Mesenchymal stem cell (in vitro differentiated cells and primary cell): ENCODE measurements at places on chromosomes 12 and 14.
A peak's percentile ranks its signal among the peaks of the same experiment; 100 is the strongest.

- DNase-seq: peak; percentile 43
Measured at GRCh38 chr12:45745861-45746277, 16.4 kb downstream of the ARID2 start.

DNA sequence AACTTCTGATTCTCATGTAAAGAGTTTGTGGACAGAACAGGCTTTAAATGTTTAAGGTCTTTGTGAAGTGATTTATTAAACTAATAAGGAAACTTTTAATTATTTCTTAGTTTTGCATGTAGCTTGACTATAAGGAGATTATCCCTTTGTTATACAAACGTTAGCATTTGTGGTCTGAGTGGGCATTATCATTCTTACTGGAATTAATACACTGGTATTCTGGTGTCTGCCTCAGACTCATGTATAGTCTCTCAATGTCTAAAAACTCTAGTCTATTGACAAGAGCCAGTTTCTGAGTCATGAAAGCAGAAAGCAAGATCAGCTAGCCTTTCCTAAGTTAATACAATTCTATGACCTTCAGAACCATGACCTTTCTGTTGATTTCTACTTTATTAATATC lies 51.3 kb downstream of the SOX5 start:
- no peak for DNase-seq

GRCh38 chr14:61452452-61452851 lies 131.1 kb downstream of the PRKCH start:
- DNase-seq: no peak

GRCh38 chr12:85036733-85037132 lies 582 bp downstream of the LRRIQ1 start:
- DNase-seq: no peak

DNA sequence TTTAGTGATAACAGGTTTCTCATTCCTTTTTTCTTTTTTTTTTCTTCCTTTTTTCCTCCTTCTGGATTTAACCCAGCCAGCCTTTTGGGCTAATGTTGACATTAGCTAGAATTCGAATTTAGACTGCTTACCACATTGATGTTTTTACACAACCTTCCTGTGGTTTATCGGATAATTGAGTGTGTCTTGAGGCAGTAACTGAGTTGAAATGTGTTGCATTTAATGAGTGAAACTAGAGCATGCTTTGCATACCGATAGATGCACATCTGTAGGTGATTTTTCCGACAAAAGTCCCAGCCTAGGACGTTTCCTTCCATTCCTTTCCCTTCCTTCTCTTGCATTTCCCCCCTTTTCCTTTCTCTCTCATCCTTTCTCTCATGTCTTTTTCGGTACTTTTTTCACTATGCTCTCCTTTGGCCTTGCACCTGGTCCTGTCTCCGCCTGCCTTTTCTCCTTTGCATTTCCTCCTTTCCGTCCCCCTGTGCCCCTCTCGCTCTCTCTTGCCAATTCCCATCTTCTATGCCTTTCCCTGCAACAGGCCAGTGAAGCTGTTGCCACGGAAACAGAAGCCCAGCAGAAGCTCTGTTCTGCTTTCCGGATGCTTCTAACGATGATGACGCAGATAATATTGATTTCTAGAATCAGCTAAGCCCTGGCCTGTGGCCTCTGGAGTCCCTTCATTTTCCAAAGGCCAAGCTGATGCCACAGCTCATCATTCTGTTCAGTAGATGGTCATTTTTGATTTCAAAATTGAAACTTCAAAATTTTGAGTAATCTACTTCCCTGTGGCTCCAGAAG lies 76.1 kb downstream of the SLC25A47 start:
- DNase-seq: no peak

- no peak for DNase-seq
Measured at GRCh38 chr14:83780321-83780720, 1749.6 kb upstream of the FLRT2 start.

DNA sequence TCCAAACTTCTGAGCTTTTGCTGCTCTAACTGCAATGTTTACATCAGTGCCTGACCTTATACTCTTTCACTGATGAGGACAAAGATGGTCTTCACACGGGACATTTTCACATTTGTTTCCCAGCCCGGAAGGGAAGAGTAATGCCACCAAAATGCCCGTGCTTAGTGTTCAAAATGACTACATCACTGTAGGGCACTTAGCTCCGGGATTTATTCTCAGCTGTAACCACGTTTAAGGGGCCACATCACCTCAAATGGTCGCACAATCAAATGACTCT lies 2.9 kb downstream of the GSG1 start:
- no peak for DNase-seq

- DNase-seq: no peak
Measured at GRCh38 chr12:126700096-126700495, 1566.9 kb upstream of the TMEM132C start.

DNA sequence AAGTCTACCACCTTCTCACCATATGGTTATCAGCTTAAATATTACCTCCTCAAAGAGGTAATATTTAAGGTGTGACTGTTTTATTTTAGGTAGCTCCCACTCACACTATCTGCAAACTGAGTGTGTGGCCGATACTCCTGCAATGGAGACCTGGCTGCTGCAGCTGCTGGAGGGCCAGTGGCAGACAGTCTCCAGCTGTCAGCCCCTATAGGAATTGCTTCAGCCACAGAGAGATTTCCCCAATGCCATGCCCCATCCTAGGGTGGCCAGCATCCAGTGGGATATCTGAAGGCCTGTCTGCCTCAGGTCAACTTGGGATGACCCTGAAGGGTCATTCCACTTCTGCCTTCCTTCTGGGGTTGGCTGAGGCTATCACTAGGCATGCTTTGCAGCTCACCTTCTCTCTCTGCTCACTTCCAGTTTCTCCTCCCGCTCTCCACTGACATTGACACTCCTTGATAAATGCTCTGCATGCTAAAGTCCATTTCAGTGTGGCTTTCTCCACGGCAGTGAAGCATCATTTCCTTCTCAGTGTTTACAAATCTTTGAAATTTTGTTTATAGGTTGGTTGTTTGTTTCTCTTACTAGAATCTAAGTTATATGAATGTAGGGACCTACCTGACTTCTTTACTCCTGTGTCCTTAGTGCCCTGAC lies 90.2 kb upstream of the USP44 start:
- DNase-seq: no peak

DNA sequence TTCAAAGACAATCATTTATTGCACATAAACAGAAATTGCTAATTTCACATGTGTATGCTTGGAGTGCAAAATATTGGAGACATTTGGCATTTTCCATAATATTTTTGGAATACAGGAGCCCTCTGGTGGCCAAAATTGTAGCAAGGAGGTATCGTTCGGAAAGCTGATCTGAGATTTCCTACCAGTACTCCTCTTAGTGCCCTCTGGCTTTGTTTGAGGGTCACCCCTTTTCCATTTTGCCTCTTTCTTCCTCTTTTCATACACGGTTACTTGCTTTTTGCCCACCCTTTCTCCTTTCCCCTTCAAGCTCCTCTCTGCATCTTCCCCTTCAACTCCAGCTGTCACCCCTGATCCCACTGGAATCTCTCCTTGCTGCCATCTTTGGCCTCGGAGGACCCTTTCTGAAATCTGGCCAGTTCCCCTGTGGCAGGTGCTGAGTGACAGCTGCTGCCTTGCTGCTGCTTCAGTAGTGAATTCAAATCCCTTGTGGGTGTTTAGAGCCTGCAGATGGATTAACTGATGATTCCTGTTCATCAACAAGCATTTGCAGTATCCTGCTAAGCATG lies 164.6 kb upstream of the PARP11 start:
- DNase-seq: peak; percentile 47

GRCh38 chr12:79645235-79645630 lies 45.5 kb downstream of the PAWR start:
- no peak for DNase-seq

DNA sequence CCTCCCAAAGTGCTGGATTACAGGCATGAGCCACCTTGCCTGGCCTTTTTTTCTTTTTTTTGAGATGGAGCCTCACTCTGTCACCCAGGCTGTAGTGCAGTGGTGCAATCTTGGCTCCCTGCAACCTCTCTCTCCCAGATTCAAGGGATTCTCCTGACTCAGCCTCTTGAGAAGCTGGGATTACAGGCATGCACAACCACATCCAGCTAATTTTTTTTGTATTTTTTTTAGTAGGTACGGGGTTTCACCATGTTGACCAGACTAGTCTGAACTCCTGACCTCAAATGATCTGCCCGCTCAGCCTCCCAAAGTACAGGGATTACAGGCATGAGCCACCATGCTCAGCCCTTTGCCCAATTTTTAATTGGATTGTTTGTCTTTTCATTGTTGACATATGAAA lies 58.0 kb downstream of the SINHCAF start:
- DNase-seq: peak; percentile 12

- DNase-seq: no peak
Measured at GRCh38 chr14:88688386-88688785, 104.4 kb downstream of the EML5 start.

DNA sequence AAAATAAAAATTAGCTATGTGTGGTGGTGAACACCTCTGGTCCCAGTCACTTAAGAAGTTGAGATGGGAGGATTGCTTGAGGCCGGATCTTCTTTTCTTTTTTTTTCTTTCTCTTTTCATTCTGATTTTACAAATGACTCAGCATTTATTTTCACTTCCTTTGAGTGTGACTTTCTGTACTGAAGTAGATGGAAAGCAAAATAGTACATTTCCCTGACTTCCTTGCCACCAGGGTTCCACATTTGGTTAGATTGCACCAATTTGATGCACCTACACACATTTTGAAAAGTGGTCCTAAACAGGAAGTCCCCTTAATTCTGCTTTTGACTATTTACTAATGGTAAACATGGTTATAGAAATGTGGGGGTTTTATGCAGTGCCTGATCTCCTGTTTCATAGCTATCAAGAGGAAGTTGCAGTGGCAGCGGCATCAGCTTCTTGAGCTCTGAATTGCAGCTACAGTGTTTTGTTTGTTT lies 13.0 kb upstream of the LEMD3 start:
- DNase-seq: no peak

GRCh38 chr12:67625004-67625403 lies 23.5 kb upstream of the DYRK2 start:
- no peak for DNase-seq

- no peak for DNase-seq
Measured at GRCh38 chr14:55441286-55441685, 870 bp upstream of the TBPL2 start.

DNA sequence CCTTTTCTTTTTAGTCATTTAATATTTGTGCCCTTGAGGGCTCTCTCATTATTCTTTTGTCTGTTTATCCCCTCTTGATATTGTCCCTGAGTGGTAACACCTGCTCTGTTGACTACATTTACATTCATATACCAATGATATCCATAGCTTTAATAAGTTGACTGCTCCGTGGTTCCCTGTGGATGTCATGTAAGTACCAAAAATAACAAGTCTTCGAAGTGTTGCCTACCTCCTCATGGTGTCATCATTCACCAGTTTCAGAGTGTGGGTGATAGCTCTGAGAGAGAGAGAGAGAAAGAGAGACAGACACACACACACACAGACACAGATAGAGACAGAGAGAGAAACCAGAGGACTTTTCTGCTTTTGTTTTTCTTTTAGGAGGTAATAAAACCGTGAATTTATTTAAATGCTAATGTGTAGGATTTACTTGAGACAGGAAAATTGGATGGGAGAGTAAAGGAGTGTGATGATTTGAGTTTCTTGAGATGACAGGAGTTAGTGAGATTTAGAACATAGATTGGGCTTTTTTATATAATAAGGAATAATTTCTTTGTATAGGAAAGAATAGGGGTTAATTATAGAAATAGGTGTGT lies 52.2 kb downstream of the PAPOLA start:
- no peak for DNase-seq

DNA sequence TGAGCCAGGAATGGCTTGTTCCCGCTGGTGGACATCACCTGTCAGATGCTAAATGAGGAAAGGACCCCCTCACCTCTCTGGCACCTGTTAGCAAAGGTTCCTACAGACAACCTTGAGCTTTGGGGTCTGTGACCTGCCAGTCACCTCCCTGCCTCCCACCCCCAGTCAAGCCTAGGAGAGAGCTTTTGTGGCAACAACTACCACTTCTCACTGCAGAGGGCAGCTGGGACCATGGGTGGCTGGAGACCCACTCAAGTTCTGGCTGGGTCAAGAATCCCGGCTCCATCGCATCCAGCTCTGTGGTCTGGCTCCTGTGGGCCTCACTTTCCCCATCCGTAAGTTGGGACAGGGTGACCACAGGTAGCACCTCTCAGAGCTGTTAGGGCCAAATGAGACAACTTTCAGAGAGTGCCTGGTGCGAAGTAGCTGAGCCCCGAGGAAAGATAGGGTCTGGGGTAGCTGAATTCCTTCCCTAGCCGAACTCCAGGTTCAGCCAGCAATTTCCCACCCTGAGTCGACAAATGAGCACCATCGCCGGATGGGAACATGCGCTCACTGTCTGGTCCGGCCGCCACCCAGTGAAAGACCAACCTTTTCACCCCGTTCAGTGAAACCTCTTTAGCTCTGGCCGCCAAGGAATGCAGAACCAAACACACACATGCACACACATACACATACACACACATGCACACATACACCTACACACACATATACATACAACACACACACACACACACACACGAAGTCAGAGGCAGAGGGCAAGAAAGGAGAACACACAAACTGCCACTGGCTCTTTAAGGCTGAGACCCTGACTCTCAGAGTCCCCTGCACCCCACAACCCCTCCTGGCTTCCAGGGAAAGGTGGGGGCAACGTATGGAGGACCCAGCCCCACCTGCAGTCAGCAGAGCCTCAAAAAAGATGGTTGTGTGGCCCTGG lies 1.9 kb downstream of the TMEM119 start:
- no peak for DNase-seq

GRCh38 chr14:20490563-20490962 lies 14.8 kb upstream of the RNASE10 start:
- no peak for DNase-seq

DNA sequence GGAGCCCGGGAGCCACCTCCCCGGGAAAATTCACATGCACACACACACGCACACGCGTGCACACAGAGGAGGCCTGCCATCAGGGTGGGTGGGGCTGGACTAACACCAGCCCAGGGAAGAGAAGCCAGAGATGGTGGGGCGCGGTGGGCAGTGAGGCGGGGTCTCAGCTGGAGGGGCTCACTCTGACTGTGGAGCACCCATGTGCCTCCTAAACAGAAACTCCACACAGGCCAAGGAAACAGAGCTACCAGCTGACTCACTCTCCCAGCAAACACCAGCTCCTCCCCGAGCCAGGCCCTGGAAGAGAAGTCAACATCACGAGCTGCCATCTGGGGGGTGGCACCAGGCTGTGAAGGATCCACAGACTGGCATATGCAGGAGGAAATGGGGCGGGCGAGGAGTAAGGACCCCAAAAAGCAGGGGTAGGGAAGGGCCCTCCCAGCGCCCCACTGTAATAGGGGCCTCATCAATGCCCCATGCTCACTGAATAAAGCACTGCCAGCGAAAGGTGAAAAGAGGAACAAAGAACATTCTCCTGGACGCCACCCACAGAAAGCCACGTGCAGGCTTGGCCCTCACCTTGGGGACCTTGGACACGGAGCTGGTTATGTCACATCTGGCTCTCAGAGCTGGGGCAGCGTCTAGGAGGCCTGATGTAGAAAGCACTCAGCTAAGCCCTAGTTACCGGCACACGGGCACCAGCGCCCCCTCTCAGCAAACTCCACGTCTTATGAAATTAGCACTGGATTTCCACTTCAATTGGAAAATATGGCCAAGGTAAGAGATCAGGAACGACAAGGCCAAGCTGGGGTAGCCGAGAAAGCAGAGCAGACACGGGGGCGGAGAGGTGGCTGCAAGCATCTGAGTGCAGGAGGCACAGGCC lies 8.4 kb upstream of the INF2 start:
- peak; percentile 91 for DNase-seq
